ENCODE measurements at places on chromosomes 2 and 18.

DNA sequence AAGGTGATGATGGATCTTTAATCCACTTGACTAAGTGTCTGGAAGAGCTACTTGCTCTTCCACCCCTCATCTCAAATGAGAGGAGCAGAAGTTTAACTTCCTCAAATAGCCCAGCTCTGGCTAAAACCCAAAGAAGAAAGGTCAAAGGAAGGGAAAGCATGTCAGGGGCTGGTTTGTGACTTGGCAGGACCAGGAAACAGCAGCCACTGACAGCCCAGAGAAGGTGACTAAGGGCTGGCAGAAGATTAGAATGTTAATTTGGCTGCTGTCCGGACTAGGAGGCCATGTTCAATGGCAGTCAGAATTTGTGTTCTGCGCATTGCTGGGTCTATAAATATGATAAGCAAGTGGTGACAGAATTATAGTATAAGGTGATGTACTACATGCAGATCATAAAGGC, 386.2 kb downstream of the SETBP1 start:
- DNase-seq, result no peak

DNA sequence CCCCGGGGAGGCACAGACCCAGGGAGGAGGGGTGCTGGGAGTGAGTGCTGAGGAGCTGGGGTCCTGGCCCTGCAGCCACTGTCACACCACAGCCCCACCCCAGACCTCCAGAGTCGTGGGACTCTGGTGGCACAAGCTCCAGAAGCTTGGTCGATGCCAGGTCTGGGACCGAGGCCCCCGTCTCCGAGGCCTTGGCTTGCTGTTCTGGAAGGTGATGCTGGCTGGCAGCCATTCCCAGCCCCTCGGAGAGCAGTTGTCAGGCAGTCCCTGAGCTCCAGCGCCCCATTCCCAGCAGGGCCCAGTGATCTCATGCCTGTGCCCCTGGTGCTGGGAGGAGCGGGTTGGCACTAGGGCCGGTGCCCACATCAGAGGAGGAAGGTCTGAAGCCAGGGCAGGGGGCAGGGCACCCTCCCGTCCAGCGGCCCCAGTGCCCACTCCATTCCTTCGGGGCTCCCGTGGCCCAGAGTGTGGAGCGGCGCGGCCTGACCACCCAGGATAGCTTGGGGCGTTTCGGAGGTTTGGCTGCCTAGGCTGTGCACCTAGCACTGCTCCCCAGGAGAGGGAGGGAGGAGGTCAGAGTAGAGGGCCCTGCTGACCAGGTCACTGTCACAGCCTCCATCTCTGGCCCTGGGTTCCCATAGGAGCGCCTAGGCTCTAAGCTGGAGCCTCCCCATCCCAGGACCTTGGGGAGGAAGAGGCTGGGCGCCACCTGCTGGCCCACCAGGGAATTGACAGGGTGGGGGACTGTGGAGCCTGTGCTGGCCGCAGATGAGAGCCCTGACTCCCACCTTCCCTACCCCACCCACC, 16.8 kb upstream of the ALPI start:
- peak; percentile 57 for DNase-seq

DNA sequence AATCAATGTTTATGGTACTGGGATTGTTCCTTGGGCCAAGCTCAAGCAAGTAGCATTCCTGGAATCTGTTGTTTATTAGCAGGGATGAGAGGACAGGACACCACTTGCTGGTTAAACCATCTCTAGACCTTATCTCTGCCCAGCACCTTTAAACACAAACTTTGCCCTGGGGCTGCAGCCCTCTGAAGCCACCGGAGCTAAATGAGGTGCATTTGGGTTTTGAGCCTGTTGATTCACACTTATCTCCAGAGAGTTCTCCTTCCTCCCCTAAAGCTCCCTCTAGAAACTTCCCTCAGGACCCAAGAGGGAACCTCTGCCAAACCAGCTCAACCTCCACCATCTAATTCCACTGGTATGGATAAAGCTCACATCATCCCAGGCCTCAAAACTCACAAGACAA, 94.8 kb upstream of the EPAS1 start:
- DNase-seq, result no peak

GRCh38 chr2:72126186-72127100, 21.2 kb downstream of the CYP26B1 start:
- DNase-seq, result no peak

- no peak for DNase-seq
Observed at GRCh38 chr2:3151153-3151918, 226.3 kb downstream of the EIPR1 start.

- DNase-seq, result no peak
Observed at GRCh38 chr2:78486565-78486964, 538.9 kb upstream of the REG3G start.

DNA sequence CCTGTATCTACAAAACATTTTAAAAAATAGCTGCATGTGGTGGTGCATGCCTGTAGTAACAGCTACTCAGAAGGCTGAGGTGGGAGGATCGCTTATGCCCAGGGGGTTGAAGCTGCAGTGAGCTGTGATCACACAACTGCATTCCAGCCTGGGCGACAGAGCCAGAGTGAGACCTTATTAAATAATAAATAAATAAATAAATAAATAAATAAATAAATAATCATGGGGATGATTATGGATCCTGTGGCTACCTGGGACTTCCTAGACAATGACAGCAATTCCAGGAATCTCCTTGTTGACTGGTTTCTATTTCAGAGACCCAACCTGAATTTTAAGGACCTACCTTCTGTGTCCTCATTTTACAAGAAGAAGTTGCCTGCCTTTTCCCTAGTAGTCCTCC, 91.5 kb downstream of the KCTD18 start:
- no peak for DNase-seq

DNA sequence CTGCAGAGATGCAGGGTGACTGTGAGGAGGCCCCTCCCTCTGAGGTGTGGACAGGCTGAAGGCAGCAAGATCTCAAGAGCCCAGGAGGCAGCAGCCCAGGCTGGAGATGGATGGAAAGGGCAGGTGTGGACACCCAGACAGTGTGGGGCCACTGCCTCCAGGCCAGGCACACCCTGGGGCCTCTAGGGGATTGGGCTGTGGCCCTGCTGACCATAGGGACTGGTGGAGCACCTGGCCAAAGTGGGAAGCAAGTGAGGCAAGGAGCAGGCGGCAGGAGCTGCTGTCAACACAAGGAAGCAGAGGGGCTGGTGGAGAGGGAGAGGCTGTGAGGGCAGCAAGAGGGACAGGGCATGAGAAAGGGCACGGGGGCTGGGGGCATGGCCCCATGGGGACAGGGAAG, 10.8 kb downstream of the SNED1 start:
- no peak for DNase-seq

GRCh38 chr2:113192459-113193100, 18.8 kb downstream of the PSD4 start:
- DNase-seq, result no peak

DNA sequence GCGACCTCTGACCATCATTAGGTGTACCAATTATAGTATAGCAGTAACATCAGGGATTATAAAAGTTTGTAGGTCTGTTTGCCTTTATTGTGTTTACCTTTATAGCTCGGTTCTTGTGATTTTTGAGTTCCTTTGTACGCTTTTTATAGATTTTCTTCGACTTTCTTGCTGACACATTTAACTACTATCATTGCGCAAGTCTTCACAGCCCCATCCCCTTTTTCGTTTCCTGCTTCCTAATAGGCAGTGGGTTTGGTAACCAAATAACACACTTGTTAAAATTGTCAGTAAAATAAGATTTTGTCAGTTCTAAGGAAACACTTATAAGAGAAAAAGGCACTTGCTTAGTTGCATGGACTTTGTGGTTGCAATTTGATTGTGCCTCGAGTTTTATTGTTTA, 541.5 kb downstream of the LRP1B start:
- no peak for DNase-seq

- no peak for DNase-seq
Observed at GRCh38 chr18:12996661-12997292, 5.6 kb downstream of the CEP192 start.

DNA sequence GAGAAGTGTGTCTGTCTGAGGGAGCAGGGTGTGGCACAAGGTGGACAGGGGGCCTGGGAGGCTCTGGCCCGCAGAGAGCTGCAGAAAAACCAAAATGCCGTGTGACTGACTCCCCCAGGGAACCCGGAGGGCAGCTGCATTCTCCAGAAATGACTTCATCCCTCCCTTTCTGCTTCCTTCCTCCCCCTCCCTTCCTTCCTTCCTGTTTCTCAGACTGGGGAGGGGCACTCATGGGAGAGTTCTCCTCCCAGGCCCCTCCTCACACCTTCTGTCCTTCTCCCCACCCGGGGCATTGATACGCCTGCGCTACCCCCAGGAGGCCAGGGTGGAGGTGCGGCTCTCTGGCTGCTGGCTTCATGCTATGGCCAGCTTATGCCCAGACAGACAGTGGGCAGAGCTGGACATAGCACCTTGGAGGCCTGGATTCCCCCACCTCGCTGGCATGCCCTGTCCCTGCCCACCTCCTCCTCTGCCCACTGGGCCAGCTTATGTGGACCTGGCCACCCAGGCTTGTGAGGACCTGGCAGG, 8.2 kb upstream of the GPR17 start:
- no peak for DNase-seq

DNA sequence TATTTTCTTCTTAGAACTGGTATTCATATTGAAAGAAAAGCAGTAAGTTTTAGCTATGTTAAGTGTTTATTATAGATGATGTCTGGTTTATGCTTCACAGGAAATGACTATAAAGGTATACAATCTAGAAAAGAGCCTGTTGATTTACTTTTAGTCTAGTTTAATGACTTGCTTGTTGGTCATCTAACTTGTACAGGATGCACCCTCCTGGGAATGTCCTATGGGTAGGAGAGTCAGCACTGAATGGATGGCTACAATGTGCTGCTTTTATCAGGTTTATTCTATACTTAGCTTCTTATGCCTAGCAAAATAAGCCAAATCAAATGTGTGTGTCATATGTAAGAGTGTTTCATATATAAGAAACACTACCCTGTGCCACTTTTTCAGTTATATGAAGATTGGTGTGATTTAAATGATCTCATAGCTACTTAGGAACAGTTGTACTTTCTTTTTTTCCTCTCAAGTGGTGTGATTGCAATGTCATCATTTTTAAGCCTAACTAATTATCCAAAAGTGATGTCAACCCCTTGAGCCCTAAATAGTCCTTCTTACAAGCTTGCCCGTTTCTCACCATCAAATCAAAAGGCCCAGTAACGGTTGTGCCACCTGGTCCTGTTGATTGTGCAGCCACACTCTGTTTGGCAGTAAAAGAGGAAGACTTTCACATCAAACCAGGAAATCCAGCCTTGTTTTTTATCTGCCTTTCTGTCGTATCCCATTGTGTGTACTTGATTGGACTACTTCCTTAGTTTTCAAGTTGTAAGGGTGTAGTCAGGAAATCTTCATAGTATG, 176.0 kb downstream of the DIS3L2 start:
- DNase-seq, result no peak

DNA sequence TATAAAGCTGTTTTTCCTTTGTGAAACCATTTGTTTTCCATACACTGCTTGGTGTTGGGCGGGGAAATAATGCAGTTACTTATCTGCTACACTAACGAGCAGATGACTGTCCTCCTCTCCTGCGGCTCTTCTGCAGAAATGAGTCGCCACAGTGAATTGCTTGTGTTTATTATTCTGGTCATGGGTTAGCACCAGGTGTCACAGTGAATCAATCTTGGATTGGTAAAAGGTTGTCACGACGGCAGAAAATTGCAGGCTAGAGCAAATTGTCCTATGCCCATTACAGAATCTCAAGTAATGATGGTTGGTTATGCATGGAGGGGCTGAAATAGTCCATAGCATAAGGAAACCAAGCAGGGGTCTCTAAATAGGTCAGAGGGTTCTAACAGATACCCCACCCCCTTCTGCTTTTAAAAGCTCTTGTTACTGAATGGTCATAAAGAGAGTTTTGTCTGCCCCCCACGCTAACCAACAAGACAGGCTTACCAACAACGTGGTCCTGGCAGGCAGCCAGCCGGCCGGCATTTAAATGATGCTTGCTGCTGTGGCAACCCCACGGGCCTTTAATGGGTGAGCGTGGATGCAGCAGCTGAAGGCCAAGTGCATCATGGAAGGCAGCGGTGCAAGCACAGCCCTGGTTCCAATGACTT, 29.5 kb downstream of the RAB31 start:
- no peak for DNase-seq

DNA sequence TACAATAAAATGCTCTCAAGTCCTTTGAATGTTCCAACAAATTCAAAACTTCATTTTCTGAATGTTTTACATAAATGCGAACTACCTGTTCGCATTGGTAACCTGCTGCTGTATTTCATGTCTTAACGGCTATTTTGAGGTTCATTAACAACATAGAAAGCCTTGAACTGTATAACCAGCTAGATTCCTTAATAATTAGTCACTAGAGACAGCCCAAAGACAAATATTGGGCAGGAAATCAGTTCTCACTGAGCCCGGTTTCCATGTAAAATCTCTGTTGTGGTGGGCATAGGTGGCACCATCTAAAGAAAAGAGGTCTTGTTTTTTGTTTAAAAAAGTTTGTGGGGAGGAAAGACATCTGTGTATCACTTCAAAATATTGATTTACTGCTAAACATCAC, 29.2 kb downstream of the PDIA6 start:
- DNase-seq, result no peak

- DNase-seq, result no peak
Observed at GRCh38 chr2:9647884-9648283, 17.1 kb upstream of the YWHAQ start.

DNA sequence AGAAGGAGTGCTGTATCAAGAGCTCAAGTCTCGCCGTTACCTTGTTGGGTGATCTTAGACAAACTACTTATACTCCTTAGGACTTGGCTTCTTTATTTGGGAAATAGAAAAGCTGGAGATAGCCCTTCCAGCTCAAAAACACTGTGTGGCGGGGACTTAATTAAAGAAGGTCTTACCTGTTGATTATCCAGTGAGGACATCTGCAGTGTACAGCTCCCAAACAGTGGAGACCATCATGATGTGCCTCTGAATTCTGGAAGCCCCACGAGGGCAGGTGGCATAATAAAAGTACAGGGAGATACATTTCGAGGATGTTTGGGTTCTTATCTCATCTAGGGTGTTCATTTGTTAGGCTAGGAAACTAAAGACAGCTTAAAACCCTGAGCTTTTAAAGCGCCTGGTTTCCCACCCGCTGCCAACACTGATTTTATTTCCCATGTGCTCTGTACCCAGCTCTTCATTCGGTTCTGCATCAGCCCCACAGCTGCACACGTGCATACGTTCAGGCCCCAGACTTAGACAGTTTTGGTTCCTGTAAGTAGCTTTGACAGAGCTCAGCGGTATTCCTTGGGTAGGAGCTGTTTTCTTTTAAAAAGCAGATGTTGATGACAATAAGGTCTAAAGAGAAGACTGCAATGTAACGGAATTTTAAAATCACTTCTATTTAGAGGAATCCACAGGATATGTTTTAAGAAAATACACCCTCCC, 80.5 kb upstream of the SIX2 start:
- DNase-seq, result no peak

GRCh38 chr18:50203801-50204604, 9.1 kb upstream of the MYO5B start:
- DNase-seq, result no peak

- DNase-seq, result no peak
Observed at GRCh38 chr2:125471963-125472362, 1184.0 kb upstream of the GYPC start.
